ENCODE measurements at places on chromosomes 11 and 22.
A peak's percentile ranks its signal among the peaks of the same experiment; 100 is the strongest.

GRCh38 chr22:38191731-38192474 lies 9.9 kb upstream of the MAFF start:
- no peak for DNase-seq

DNA sequence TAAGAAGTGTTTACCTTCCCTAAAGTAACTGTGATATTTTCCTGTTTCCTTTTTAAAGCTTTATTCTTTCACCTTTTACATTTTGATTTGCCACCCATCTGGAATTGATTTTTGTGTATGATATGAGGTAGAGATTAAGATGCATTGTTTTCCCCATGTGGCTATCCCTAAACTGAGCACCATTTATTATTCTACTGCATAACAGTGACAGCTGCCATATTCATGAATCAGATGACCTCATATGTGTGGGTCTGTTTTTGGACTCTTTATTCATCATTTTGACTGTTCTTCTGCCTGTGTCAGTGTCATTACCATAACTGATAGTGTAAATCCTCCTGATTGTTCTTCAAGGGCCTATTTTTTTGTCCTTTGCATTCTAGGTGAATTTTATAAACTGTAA lies 50.8 kb downstream of the HIPK3 start:
- DNase-seq: no peak

GRCh38 chr11:12281571-12282478 lies 95.5 kb upstream of the PARVA start:
- peak; percentile 83 for DNase-seq

DNA sequence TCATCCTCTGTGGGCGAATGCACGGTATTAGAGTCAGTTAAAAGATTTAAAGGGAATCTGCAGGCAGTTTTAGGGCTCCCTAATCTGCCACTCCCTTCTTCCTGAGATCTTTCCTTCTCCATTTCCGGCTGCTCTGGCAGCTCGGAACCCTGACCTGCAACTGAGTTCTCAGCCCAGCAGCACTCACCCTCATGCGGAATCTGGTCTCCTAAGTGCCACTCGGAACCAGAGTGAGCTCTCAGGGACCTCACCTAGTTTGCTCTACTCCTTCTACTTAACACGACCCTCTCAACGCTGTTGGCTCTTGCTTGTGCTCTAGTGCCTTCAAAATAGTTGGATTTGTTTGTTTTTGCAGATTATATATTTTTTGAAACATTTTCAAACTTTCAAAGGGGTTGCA lies 19.3 kb upstream of the IL10RA start:
- no peak for DNase-seq

DNA sequence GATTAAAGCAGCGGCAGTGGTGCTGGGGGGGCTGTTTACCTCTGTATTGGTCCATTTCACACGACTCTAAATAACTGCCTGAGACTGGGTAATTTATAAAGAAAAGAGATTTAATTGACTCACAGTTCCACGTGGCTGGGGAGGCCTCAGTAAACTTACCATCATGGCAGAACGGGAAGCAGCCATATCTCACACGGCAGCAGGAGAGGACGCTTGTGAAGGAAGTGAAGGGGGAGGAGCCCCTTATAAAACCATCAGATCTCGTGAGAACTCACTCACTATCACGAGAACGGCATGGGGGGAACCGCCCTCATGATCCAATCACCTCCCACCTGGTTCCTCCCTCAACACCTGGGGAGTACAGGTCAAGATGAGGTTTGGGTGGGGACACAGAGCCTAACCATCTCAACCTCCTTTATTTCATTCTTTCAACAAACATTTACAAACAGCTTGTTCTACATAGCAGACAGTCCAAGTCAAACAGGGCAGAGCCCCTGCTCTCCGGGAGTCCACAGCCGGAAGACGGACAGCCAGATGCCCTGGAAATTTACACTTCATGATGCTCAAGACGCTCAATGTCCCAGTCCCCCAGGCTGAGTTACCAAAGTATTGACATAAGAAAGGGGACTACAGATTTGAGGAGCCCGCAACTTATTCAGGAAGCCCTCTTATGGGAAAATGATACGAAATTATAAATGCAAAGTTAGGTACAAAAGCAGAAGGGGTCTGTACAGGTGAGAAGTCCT lies 26.3 kb upstream of the HMGXB4 start:
- DNase-seq: no peak

- DNase-seq: no peak
Measured at GRCh38 chr11:112096194-112096593, 9.5 kb downstream of the SDHD start.

GRCh38 chr11:67267188-67268080 lies 1.2 kb downstream of the GRK2 start:
- DNase-seq: no peak
